ENCODE measurements at places on chromosomes 4 and X.
A peak's percentile ranks its signal among the peaks of the same experiment; 100 is the strongest.

GRCh38 chrX:113412106-113412505 lies 571.5 kb upstream of the AMOT start:
- no peak for DNase-seq

GRCh38 chrX:57918750-57919436 lies 8.6 kb upstream of the ZXDA start:
- peak; percentile 23 for DNase-seq

DNA sequence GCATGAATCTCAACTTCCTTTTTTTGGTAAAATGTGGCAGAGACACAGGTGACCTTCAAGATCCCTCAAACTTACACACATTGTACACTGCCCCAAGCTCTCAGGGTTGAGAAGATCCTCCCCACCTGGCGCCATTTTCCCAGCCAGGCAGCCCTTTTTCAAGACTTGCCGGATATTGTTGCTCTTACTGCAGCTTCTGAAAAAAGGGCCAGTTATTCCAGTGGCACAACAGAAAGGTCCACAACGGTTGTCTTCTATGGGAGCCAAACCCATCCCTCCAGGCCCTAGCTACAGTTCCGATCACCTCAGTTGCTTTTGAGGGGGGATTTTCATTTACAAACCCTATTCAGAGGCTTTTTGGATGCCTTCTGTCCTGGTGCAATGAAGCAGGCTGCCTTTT lies 101.1 kb downstream of the CHIC2 start:
- no peak for DNase-seq

GRCh38 chrX:123869488-123869887 lies 9.6 kb downstream of the XIAP start:
- no peak for DNase-seq

GRCh38 chrX:31147175-31147574 lies 75.3 kb upstream of the FTHL17 start:
- DNase-seq: no peak

DNA sequence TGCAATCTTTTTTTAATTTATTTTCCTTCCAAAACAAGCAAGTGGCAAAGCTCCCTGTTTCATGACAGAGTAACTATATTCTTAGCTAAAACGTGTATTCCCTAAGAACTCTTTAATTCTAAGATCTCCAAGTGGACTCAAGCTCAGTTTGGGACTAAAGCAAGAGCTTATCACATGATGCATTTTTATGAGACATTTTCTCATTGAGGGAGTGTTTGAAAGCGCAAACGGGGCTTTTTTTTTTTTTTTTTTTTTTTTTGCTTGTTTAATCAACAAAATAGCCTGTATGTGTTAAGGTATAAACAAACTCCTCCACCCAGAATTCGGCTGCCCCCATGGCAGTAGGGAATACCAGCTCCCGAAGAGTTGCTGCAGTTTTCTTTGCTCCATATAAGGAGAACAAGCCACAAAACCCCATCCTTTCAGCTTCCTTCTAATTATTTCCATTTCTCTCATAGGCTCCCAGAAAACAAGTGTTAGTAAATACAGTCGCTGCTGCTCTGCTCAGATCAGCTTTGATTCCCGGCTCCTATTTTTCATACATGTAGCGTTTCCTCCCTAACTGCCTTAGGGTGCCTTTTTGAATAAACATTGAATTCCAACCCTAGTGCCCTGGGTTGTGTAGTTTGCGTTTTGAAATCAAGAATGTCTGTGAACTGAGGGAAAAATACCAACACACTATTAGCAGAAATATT lies 669 bp upstream of the PPARGC1A start:
- DNase-seq: no peak

DNA sequence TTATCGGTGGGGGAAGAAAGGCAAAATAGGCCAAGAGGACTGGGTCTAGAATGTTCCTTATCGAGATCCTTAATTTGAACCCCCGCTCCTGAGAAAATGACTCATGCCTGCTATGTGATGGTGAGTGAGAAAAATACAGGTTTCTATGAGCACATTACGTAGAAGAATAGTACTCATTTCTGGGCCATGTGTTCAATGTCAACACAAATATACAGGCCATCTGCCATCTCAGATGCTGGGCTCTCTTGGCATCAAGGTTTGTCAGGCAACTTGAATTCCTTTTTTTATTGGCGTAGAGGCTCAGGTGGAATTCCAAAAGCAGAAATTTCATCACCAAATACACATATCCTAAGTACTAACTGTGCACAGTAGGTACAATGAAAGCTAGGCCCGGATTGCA lies 81.4 kb upstream of the TRIM2 start:
- DNase-seq: no peak

GRCh38 chr4:6126971-6127745 lies 73.2 kb downstream of the JAKMIP1 start:
- DNase-seq: no peak

GRCh38 chr4:3498901-3499510 lies 33.2 kb downstream of the LRPAP1 start:
- no peak for DNase-seq

GRCh38 chrX:151073767-151074166 lies 90.6 kb downstream of the HMGB3 start:
- DNase-seq: no peak

DNA sequence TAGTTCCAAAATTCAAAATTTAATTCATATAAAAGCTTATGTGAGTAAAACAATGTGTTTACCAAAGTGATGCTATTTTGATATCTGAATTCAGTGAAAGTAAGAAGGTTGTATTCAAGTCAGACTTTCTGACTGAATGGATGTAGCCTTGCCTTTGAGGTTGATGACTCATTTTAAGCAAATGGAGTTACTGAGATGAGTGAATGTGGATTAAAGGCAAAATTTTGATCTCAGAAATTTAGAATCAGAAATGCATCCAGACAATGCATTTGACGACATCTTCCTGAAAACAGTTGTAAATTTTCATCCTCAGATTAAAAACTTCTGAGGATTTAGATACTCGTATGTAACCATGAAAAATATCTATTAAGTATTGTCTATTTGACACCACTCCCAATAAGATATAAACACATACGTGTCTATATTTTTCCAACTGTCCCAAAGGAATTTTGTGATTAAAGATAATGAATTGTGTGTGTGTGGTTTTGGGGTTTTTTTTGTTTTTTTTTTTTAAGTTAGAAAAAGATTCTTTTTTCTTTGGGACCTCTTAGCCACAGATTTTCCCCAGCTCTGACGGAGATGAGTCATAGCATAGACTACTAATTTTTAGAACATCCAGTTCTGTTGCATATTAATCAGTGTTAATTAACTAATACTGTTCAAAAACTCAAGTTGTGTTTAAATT lies 34.4 kb downstream of the NFKB1 start:
- peak; percentile 65 for DNase-seq

- no peak for DNase-seq
Measured at GRCh38 chrX:25213611-25214010, 197.8 kb upstream of the ARX start.

DNA sequence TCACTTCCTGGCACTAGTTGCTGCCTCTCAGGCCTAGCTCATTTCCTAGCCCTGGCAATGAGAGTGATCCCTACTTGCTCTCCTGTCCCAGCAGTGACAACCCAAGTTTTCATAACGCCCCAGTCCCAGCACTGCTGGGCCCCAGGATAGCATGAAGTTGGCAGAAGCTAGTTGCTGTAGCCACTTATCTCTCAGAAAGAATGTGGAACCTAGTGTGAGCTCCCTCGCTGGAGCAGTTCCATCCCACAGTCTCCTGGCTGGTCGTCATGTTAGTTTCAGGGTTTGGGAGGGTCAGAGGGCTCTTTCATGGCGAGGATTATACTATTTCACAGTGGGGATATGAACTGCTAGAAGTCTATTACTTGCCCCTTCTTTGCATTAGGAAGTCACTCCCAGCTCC lies 5.1 kb downstream of the PF4 start:
- DNase-seq: no peak

- no peak for DNase-seq
Measured at GRCh38 chr4:1477045-1477840, 71.0 kb upstream of the NKX1-1 start.

- DNase-seq: peak; percentile 37
Measured at GRCh38 chr4:76799140-76799539, 98.8 kb downstream of the SOWAHB start.

- no peak for DNase-seq
Measured at GRCh38 chrX:146581981-146582712, 227.4 kb upstream of the CXorf51B start.

DNA sequence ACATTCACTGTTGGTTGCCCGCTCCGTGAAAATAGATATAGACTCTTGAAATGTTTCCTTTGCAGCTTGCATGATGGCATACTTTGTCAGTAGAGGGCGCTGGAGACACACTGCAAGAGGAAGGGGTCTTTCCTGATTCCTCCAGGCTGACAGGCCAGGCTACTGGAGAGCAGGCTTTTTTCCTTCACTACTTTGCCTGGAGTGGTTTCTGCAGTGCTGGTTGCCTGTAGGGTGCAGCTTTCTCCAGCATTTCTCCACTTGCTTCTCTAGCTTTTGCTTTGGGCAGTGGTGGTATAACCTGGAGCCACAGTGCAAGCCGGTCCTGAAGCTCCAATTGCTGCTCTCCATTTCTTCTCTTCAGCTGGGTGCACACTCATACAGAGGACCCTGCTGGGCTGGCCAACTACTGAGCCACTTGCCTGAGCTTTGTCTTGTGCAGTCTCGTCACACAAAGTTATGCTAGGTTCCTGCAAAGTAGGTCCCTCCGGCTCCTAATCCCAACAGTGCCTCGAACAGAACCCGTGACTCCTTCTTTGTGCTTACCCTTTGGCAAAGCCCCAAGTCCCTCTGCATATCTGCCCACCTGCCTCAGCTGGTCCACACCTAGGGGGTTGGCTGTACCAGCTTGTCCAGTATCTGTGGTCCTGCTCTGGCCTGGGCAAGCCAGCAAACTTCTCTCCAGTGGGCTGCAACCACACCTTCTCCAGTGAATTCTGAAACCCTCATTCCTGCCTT lies 46.3 kb downstream of the RASSF6 start:
- peak; percentile 81 for DNase-seq

DNA sequence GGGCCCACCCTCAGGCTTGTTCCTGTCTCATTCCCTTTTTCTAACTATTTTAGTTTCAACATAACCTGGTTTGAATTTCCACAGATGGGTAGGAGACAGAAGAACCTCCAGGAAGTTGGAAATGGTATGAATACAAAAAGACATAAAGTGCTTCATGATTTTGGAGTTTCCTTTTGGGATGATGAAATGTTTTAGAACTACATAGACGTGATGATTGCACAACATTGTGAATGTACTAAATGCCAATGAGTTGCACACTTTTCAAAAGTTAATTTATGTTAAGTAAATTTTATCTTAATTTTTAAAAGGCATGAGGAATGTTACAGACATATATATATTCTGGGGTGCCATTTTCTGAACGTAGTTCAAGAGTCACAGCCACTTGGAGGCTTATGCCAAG lies 41.1 kb upstream of the IBSP start:
- DNase-seq: no peak

GRCh38 chr4:23373261-23373660 lies 516.6 kb downstream of the PPARGC1A start:
- DNase-seq: peak; percentile 50

GRCh38 chr4:145452447-145453162 lies 29.0 kb upstream of the SMAD1 start:
- no peak for DNase-seq

- DNase-seq: no peak
Measured at GRCh38 chr4:76611616-76612207, 176.7 kb downstream of the SHROOM3 start.

GRCh38 chr4:122914938-122915337 lies 7.5 kb downstream of the NUDT6 start:
- DNase-seq: peak; percentile 55

- peak; percentile 84 for DNase-seq
Measured at GRCh38 chr4:86338989-86339388, 20.9 kb downstream of the MAPK10 start.

DNA sequence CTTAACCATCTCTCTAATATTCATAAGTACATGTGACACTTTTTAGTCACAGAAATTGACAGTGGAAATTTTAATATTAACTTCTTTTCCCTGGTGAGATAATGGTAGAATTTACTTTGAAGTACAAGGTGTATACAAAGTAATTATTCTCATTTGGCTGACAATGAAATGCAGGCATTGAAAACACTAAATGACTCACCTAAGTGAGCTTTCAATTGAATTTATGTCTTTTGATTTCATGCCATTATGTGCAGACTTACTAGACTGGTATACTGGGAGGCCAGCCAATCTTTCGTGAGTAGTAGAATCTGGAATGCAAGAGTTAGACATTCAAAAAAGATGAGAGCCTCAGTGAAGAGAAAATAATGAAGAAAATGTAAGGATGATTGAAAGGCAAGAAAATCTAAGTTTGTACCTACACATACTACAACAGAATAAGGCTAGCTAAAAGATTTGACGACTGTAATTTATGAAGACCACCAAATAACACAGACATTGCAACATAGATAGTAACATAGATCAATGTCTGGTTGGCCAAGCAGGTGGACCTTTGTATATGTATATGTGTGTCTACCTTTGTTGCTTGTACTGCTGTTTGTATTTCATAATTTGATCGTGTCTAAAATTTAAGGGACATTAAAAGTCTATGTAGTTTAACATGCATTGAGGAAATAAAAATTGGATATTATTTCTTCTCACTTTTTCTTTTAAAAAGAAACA lies 459.7 kb downstream of the IL15 start:
- DNase-seq: peak; percentile 98

GRCh38 chr4:21873145-21873544 lies 75.4 kb downstream of the KCNIP4 start:
- no peak for DNase-seq

- no peak for DNase-seq
Measured at GRCh38 chrX:43880425-43880824, 1.8 kb downstream of the MAOB start.
